Uterine smooth muscle cell (primary cell): ENCODE measurements at places on chromosomes 12 and 14. TPM values are rescaled to one million over a fixed set of nuclear protein-coding genes. Genes with fewer than 3 reads are reported as not detected.

Gene GYS2
- total RNA-seq, result not detected in 2 replicates

Gene SAMD15
- total RNA-seq, result 2.2 and 3.0 TPM in 2 replicates

Gene PTPN11
- 140 and 166 TPM in 2 replicates for total RNA-seq

Gene NEUROD4
- not detected in 2 replicates for total RNA-seq

Gene TRIM9
- total RNA-seq, result 0.62 and 0.77 TPM in 2 replicates

Gene VPS33A
- total RNA-seq, result 23.5 and 25.6 TPM in 2 replicates

Gene C14orf180
- total RNA-seq, result not detected in 2 replicates

Gene METTL25
- 5.2 and 5.5 TPM in 2 replicates for total RNA-seq

Gene NFATC4
- total RNA-seq, result 62.5 and 76.2 TPM in 2 replicates

Gene GAS2L3
- 44.6 and 87.9 TPM in 2 replicates for total RNA-seq

Gene KRT71
- not detected in 2 replicates for total RNA-seq

Gene PAX9
- under 0.01 and 0.11 TPM in 2 replicates for total RNA-seq

Gene SLC8B1
- 15.2 and 20.4 TPM in 2 replicates for total RNA-seq

Gene CPSF6
- 17.0 and 20.4 TPM in 2 replicates for total RNA-seq

Gene DNAJC22
- total RNA-seq, result 2.6 and 4.4 TPM in 2 replicates

Gene WNT1
- not detected in 2 replicates for total RNA-seq

Gene FAIM2
- 1.5 and 3.0 TPM in 2 replicates for total RNA-seq

Gene GPX2
- total RNA-seq, result not detected in 2 replicates

Gene APOLD1
- total RNA-seq, result 9.0 and 13.2 TPM in 2 replicates

Gene C12orf56
- 3.3 and 3.9 TPM in 2 replicates for total RNA-seq

Gene DACT1
- total RNA-seq, result 7.9 and 27.4 TPM in 2 replicates

Gene FGF23
- total RNA-seq, result not detected in 2 replicates

Gene NXPH4
- 1.7 and 4.0 TPM in 2 replicates for total RNA-seq

Gene DNAH10
- total RNA-seq, result 0.33 and 0.62 TPM in 2 replicates

Gene ANKRD9
- total RNA-seq, result 24.9 and 31.7 TPM in 2 replicates

Gene TSPAN31
- 56.9 and 94.5 TPM in 2 replicates for total RNA-seq

Gene MPHOSPH9
- 51.9 and 84.8 TPM in 2 replicates for total RNA-seq

Gene SLC10A1
- not detected in 2 replicates for total RNA-seq

Gene ESPL1
- 4.2 and 13.4 TPM in 2 replicates for total RNA-seq

Gene BCL2L14
- not detected in 2 replicates for total RNA-seq

Gene SLC6A13
- 0.11 TPM in 1 of 2 replicates, not detected in the other for total RNA-seq

Gene PTGER2
- total RNA-seq, result 17.5 and 22.9 TPM in 2 replicates

Gene NYNRIN
- 9.1 and 13.2 TPM in 2 replicates for total RNA-seq

Gene COX6A1
- 464 and 504 TPM in 2 replicates for total RNA-seq

Gene MIS18BP1
- 35.2 and 66.6 TPM in 2 replicates for total RNA-seq
